Head of caudate nucleus (tissue), 42 donors: ENCODE measurements at places on chromosomes 12 and 14.
A peak's percentile ranks its signal among the peaks of the same experiment; 100 is the strongest.

DNA sequence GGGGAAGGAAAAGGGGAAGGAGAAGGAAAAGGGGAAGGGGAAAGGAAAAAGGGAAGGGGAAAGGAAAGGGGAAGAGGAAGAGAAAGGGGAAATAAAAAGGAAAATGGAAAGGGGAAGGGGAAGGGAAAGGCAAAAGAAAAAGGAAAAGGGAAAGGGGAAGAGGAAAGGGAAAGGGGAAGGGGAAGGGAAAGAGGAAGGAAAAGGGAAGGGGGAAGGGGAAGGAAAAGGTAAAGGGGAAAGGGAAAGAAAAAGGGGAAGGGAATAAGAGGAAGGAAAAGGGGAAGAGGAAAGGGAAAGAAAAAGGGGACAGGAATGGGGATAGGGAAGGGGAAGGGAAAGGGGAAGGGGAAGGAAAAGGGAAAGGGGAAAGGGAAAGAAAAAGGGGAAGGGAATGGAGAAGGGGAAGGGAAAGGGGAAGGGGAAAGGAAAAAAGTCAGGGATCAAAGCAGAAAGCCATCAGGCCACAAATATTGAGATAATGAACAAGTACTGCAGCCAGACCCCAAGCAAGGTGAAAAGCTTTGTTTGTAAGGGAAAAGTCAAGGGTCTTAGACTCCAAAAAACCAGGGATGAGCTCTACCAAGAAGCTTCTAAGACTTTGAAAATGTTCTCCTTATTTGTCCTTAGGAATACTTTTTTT lies 20.0 kb downstream of the DICER1 start:
- DNase-seq, result no peak

DNA sequence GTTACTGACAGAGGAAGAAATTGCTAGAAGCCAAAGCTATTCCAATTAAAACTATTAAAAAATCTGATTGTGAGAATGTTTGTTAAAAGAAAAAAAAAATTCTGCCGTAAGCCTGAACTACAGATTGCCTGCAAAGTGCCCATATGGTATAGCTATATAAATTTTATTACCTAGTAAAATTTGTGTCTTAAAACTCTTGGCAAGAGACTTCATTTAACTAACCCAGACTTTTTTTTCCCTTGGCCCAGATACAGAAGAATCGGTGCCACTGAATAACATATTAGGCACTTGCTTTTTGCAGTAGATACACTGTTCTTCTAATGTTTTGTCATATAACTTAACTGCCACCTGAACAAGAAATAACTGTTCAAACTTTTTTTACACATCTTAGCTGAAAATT lies 125.5 kb downstream of the RPS29 start:
- DNase-seq, result no peak

GRCh38 chr14:40164083-40164482 lies 731.9 kb upstream of the FBXO33 start:
- DNase-seq, result no peak

DNA sequence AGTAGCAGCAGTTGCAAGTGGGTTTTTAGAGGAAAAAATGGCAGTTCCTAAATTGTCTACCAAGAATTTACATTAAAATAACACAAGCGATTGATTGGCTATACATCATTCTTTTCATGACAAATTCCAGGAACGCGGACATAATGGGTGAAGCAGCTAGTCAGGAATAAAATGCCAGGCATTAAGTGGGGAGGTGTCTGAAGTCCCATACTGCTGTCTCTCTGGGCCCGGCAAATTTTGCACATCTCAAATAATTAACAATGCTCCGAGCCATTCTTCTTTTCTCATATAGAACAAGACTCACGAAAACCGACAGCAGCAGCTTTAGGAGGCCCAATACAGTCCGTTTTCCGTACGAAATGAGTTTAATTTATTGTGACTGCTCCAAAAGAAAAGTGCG lies 696 bp downstream of the RPL36AL start:
- no peak for DNase-seq

GRCh38 chr14:44462381-44462780 lies 44.7 kb downstream of the FSCB start:
- no peak for DNase-seq

- DNase-seq, result no peak
These were observed at the start of gene OR4K2 for GRCh38 chr14:19874842-19875241. Gene OR4K2, plus strand, starts transcription at chr14:19875142. Its CDS starts 1,126 bp downstream, at chr14:19876268.

GRCh38 chr12:72057330-72057914 lies 118.8 kb downstream of the TPH2 start:
- DNase-seq, result no peak

GRCh38 chr12:53974084-53975063 lies at the start of gene HOTAIR:
Gene HOTAIR, minus strand, starts transcription at chr12:53974954.
- no peak for DNase-seq

GRCh38 chr12:64998371-64999147 lies 122.5 kb downstream of the WIF1 start:
- DNase-seq, result peak; percentile 49

GRCh38 chr14:65958664-65959562 lies 527.3 kb upstream of the CCDC196 start:
- no peak for DNase-seq

DNA sequence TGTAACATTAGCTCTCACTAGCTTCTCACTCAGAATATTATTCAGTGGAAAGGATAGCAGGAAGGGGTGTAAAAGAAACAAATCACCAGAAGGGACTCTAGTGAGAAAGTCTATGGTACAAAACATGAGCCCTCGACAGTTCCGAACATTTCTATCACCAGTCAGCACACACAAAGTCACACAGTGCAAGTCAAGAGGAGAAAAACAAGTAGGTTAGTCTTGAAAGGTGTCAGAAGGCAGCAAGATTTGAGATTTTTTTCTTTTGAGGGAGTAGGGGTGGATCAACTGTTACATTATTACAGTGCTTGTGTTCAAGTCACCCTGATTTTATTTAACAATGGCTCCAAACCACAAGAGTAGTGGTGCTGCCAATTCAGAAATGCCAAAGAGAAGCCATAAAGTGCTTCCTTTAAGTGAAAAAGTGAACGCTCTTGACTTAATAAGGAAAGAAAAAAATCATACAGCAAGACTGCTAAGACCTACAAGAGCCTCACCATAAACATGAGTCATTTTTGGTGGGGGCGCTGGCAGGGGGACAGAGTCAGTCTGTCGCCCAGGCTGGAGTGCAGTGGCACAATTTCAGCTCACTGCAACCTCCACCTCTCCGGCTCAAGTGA lies 42.3 kb downstream of the GNS start:
- DNase-seq, result no peak

- no peak for DNase-seq
These were observed 523.0 kb upstream of the FOXG1 start for GRCh38 chr14:28243600-28243999.

DNA sequence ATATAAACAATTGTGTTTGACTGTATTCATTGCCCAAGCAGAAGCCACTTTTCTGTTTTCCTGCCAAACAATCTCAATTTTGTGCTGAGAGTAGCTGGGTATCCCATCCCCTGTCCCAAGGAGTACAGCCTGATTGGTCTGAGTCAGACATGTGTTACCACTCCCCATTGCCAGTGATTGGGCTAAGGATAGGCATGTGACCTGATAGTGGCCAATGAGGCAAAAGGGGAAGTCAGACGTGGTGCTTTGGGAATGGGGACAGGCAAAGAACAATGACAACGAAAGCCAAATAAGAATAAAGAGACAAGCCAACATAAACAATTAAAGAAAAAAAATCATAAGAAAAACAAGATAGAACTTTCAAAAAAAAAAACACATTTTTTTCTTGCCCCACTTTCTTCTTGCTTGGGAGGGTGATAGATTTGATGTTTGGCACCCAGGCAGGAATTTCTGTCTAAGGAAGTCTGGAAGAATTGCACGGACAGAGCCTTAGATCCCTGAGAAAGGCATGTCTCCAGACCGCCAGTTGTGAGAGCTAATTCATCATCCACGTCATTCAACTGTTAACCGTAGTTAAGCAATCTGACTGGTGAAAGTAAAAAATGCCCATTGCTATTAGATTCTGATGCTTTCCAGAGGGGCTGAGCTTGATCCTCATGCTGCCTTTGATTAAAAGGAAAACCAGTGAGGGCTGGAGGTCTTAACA lies 626.6 kb upstream of the TMEM132C start:
- no peak for DNase-seq

GRCh38 chr14:22252686-22253085 lies 336.3 kb downstream of the DAD1 start:
- DNase-seq, result no peak

DNA sequence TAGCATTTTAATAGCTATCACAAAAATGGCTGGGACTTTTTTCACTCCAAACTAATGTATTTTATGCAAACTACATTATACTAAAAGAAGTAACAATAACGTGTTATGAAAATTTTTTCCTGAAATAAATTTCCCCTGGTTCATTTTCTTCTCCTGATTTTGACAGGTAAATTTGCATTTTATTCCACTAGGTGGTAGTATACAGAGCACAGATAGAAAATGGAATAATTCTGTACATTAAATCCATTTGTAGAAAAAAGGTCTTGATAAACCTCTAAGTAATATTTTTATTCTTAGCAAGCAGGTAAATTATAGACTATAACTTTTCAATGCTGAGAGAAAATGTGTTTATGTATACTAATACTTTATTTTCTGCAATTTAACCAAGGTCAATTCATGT lies 96.5 kb downstream of the BCAT1 start:
- DNase-seq, result no peak

- no peak for DNase-seq
These were observed 25.4 kb downstream of the KRT76 start for GRCh38 chr12:52751795-52752194.

- no peak for DNase-seq
These were observed 23.9 kb downstream of the NID2 start for GRCh38 chr14:52044791-52045522.

- peak; percentile 73 for DNase-seq
These were observed 86.9 kb upstream of the TTC7B start for GRCh38 chr14:90903101-90903500.

DNA sequence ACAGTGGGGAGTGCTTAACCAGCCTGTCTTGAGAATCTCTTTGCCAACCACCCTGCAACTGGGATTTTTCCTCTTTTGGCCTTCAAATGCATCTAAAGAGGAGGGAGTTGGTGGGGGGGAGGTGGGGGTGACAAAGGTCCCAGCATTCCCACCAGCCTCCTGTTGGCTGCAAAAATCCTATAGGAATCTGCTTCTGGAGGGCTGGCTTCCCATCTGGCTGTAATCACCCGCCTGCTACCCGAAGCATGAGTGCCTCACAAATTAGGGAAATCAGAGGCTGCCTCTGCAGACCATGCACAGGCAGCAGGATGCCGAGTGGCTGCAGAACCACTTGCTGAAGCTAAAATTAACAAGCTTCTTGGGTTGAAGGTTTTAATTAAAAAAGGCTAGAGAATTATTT lies 73.9 kb upstream of the WSCD2 start:
- no peak for DNase-seq

- DNase-seq, result no peak
These were observed 62.2 kb upstream of the PCED1B start for GRCh38 chr12:47017041-47017713.
